CD4-positive, alpha-beta T cell treated with Interleukin-17A for 4 hours (primary cell): ENCODE measurements at places on chromosomes 13 and 19.

- peak; percentile 90 for DNase-seq
Observed at GRCh38 chr19:1248786-1249297, 459 bp downstream of the MIDN start.

GRCh38 chr13:110411688-110412059 is 104.6 kb downstream of the COL4A2 start:
- no peak for DNase-seq

GRCh38 chr19:38634757-38635482 is 12.5 kb upstream of the ACTN4 start:
- peak; percentile 83 for DNase-seq

- DNase-seq, result peak; percentile 72
Observed at GRCh38 chr19:53865918-53866864, 1.5 kb upstream of the MYADM start.
